HuH-7 (cell line): ENCODE measurements at places on chromosomes 16 and 17.

DNA sequence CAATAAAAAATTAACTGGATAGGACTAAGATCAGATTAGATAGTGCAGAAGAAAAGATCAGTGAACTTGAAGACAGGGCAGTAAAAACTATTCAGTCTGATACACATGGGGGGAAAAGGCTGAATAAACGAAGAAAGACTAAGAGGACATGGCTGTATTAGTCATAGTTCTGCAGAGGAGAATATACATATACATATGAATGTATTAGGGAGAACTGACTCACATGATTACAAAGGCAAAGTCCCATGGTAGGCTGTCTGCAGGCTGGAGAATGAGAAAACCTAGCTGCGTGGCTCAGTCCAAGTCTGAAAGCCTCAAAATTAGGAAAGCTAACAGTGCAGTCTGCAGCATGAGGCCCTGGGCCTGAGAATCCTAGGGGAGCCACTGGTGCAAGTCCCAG, 98.2 kb upstream of the GNAO1 start:
- DNase-seq: no peak

DNA sequence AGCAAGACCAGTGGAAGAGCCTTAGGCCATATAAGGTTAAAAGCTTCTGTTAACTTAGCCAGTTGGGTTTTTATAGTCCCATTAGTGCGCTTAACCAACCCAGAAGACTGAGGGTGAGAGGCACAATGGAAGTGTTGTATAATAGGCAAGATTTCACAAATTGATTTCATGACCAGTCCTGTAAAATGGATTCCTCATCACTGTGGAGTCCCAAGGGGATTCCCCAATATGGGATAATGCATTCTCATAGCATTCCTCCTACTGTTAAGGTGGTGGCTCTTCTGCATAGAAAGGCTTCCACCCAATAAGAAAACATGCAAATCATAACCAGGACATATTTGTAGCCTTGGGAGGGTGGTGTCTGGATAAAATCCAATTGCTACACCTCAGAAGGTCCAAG, 22.1 kb upstream of the B4GALNT2 start:
- DNase-seq: no peak

GRCh38 chr17:42354956-42355843, 33.0 kb downstream of the STAT3 start:
- DNase-seq: no peak

- no peak for DNase-seq
Measured at GRCh38 chr16:56669840-56670619, 416 bp downstream of the MT1H start.

DNA sequence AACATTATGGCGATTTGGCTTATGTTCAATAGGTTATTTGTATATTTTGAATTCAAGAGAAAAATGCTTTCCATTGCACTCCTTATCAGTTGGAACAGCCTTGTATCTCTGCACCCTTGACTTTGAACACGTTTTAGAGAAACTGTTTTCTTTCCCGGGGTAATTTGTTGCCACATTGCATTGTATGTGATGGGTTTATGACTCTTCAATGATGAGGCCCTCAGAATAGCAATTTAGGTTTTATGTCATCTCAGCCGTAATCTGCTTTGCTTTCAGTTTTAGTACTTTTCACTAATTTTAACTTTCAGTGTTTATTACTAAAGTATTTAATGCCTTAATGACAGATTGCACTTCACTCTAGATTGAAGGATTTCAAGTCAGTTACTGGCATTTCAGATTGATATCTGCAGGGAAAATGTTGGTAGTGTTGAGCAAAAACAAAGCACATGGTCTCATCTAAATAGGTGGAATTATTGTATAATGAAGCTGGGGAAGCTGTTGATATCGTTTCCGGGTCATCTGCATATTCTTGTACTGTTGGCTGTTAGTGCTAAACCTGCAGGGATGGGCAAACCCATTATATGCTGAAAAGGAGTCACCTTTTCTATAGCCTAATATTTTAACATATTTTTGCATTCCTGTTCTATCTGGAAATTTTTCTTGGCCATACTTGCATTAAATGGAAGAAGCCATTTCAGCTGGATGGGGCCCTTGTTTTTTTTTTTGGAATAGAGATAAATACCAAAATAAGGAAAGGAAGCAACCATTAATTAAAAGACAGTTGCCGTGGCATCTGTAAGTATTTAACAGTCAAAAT, 2.0 kb downstream of the LUC7L3 start:
- no peak for DNase-seq

DNA sequence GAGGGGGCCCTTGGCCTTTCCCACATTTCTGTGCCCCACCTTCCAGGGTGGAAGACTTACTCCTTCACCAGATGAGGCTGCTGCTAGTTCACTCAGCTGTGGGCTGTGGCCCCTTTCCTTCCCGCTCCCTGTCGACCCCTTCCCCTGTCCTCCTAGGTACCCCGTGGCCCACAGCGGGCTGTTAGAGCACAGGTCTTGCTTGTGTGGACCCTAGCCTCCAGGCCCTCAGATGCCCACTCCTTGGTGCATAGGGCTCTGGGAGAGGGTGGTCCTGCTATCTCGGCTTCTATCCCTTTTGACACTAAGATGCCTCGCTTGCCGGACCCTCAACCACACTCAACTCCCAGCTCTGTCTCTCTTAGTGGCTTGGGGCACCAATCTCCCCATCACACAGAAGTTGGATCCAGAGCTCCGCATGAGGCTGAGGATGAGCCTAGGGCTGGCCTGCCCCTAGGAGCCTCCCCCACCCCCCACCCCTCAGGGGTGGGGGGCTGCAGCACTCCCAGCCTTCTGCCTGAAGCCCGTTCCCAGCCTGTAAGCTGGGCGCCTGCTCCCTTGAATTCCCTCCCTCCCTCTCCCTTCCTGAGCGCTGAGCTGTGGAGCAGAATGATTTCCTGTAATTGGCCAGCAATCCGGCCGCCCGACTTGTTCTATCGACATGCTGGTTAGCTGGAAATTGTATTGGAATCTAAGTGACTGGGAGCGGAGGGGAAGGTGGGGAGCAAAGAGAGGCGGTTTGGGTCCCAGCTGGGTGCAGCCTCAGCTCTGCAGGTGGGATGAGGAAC, 30.9 kb downstream of the DCAKD start:
- DNase-seq: no peak

DNA sequence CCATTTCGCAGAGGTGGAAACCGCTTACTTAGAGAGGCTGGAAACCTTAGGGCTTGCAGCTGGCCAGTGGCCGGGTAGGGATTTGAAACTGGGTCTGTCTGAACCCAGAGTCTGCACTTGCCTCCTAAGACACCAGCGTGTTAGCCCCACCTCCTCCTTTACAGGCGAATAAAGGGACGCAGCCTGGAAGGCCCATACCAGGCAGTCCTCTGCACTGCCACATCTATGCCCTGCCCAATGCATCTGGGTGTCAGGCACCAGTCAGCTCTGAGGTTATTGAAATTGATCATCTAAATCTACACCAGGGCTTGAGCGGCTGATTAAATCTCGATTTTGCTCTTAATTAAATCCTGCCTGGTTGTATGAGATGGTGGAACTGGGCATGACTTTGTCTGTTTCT, 19.9 kb upstream of the NAGS start:
- no peak for DNase-seq

DNA sequence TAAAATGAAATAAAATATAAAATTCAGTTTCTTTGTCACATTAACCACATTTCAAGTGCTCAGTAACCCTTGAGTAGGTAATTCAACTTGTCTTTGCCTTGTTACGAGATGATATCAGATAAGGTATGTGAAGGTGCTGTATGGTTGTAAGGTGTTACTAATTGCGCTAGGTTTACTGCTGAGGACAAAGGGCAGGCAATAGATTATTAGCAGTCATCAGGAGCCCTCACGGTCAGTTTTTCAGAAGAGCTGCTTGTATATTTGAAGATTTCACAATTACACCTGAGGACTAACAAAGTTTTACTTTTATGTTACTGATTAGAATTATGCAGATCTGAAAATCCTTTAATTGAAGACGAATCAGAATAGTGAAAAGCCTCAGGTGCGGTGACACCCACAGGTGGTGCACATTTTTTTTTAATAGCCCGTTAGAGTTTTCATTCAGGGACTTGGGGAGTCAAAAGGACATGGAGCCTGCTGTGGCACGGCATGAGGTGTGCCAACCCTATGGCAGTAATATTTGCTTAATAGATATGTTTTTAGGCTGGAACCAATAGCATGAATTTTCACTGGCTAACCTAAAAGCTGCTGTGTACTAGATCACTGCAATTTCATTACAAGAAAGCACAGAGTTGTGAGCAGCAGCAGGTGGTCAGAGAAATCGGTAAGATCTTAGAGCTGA, 16.4 kb downstream of the NDEL1 start:
- no peak for DNase-seq

DNA sequence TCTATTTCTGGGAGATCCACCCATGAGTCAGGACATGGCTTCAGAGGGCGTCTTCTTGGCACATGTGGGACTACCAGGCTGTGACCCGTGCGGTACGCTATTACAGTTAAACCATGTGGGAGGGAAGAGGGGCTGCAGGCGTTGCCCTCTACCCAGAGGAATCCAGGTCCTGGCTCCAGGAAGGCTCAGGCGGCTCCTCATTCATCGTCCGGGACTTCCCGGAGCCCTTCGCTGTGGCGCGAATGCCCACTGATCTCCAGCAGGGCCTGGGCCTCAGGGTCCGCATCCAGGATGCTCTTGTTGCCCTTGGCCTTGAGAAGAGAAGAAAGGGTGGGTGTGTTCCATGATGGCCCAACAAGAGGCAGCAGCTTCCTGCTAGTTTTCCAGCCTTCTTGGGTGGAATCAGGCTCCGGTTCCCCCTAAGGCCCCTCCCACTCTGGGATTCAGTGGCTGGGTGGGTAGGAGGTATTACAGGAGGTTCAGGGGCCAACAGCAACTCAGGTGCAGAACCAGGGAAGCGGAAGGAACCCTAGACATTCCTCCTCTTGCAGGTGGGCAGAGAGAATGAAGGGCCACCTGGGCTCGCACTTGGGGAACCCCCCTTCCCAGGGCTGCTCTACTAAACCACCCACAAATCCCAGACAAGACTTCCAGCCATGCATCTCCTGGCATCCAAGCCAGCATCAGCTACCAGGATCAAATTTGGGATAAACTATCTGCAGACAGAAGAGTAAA, 24.6 kb downstream of the MEAK7 start:
- DNase-seq: no peak

DNA sequence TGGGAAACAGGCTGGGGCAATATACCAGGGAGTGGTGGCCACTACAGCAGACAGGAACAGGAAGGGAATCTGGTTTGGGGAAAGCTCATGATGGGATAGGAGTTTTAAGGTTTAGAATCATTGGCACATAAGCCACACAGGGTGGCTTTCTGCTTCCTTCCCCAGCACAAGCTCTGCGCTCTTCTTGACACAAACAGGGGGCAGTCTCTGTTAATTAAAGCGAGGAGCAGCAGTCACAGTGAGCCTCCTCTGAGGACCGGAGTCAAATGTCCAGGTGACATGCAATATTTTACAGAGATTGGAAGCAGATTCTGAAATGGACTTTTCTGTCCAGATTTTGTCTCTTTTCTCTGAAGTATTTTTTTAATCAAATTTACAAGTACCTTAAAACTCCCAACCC, 2.8 kb upstream of the SHISA9 start:
- DNase-seq: no peak

GRCh38 chr16:72705801-72706200, 342.1 kb downstream of the ZFHX3 start:
- DNase-seq: no peak

DNA sequence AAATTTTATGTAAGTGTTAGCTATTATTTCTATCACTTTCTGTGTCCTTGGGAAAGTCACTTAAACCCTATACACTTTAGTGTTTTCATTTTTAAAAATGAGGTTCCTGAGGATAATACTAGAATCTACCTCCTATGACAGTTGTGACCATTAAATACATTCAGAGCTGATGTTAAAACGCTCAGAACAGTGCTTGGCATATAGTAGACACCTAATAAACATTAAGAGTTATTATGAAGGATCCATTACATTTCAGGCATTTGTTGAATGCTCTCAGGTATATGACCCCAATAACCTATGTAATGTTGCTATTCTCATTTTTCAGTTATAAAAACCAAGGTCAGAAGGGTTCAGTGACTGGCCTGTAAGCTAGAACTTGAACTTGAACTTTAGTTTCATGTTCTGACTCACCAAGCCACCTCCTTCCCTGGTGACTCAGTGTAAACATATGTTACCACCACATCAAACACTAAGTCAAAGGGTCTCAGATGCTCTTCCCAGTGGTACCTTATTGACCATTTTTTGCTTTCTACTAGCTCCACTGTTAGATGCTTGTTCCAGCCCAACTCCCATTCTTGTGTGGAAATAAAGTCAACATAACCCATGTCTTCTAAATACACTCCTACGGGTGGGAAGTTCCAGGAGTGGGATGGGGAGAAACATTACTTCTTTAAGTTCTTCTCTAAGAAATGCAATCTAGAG, 47.6 kb downstream of the HSD17B2 start:
- no peak for DNase-seq
